Activated T-cell treated with anti-CD3 and anti-CD28 coated beads for 24 hours (primary cell): ENCODE measurements at places on chromosomes 7 and 10.

DNA sequence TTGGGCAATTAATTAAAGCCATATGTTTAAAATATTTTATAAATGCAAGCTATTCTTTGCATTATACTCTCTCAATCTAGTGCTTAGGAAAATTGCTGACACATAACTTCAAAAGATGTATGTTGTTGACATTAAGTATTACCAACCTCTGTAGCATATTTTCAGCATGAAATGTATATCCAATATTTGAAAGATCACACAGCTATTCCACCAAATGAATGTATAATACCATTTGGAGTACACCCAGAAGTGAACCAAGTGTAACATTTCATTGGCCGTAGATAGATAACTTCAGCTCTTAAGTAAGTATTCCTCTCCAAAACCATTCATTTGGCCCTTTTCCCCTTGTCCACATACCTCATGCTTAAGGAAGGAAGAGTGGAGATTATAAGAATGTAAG is 104.6 kb downstream of the HECTD2 start:
- no peak for DNase-seq

DNA sequence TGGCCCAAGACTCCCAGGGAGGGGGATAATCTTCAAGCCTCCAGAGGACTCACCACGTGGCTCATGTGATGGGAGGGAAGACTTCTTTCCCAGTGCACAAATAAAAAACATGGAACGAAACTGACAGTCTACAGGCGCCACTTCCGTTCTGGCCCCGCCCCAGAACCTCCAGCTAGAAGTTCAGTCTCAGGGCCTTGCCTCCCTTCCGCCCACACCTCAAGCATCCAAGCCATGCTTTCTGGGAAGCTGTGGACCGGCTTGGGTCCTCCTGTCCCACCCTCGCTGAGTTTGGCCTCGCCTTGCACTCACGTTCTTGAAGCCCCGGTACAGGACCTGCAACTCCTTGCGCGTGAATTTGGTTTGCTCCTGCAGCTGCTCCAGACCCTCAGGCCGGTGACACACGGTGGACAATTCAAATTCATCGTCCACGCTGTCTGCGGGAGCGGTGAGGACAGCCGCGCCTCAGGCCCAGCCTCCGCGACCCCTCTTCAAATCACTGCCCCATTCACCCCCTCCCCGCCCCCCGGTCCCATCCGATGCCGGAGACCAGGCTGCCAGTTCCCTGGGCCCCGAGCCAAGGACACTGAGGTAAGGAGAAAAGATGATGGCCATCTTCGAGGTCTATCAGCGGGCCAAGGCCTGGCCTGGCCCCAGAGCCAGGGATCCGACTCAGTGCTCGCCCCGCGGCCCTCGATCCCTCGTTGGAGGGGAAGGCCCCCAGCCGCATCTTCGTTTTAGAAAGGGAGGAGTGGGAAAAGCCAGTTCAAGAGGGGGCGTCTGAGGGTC is 10.7 kb upstream of the OGA start:
- no peak for DNase-seq

DNA sequence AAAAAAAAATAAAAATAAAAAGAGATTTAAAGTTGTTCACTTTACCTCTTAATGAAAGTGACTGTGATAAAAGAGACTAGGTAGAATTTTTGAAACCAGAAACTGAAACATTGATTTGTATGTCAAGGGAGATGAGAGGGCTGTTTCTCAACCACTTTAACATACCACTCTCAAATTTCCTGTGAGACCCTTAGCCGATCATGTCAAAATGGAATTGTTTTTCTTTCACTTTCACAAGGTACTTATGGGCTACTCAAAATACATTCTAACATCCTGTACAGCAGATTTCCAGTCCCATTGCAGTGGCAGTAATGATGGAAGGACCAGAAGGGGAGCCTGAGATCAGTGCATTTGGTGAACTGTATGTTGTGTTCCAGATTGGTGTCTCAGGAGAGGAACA is 261.2 kb downstream of the PPP1R3A start:
- DNase-seq = no peak

- no peak for DNase-seq
Observed at GRCh38 chr7:50221028-50221427, 83.5 kb upstream of the IKZF1 start.

- no peak for DNase-seq
Observed at GRCh38 chr7:153354071-153354470, 594.5 kb downstream of the ACTR3B start.

GRCh38 chr10:64444564-64444963 is 923.4 kb downstream of the REEP3 start:
- no peak for DNase-seq

- no peak for DNase-seq
Observed at GRCh38 chr7:70523989-70524351, 608.0 kb upstream of the GALNT17 start.

DNA sequence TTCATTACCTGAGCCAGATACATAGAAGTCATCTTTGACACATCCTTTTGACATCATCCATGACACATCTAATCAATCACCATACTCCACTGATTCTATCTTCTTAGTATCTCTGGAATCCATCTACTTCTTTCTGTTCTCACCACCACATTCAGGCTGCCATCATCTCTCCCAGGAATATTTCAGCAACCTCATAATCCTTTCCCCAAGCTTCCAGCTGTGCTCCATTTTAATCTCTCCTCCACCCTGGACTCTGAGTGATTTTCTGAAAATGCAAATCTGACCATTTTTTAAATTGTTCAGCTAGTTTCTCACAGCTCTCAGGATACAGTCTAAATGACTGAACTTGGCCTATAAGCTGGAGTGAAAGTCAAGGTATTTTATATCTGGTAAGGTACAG is 2.5 kb upstream of the BTRC start:
- no peak for DNase-seq

GRCh38 chr7:43211693-43212092 is 99.2 kb downstream of the HECW1 start:
- no peak for DNase-seq

- DNase-seq = no peak
Observed at GRCh38 chr10:92404612-92405418, 113.8 kb downstream of the MARCHF5 start.

- no peak for DNase-seq
Observed at GRCh38 chr10:78178940-78179339, 145.3 kb downstream of the RPS24 start.

GRCh38 chr10:9239298-9239697 is 1184.8 kb downstream of the GATA3 start:
- no peak for DNase-seq

- no peak for DNase-seq
Observed at GRCh38 chr10:29525762-29526161, 109.0 kb downstream of the SVIL start.

DNA sequence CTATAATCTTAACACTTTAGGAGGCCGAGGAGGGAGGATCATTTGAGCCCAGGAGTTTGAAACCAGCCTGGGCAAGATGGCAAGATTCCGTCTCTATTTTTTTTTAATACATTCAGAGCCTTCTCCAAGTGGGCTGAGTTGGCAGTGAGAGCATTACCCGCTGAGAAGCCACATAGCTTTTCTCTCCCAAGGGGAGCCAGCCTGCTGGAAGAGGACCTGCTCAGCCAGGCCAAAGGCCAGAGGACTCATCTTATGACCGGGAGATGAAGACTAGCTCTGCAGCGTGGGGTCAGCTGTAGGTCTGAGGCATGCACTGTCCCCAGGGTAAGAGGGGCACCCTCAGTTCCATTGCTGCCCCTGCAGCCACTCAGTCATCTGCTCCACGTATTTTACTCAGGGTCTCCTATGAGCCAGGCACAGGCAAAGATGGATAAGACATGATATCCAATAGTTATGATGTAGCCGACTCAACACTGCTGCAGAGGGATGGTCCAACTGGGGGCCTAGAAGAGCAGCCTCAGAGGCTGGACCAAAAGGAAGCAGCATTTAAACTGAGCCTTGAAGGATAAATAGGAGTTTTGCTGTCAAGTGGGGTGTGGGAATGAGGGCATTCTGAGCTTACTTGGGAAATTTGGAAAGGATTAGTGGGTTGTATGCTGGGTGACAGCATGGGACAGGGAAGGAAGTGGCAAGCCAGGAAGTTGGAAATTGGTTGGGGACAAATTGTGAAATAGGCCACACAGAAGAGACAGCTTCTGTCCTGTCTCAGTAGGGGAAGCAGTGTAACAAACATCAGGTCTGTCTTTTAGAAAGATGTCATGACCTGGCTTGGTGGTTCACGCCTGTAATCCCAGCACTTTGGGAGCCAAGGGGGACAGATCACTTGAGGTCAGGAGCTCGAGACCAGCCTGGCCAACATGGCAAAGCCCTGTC is 1.6 kb upstream of the MARVELD1 start:
- DNase-seq = no peak

DNA sequence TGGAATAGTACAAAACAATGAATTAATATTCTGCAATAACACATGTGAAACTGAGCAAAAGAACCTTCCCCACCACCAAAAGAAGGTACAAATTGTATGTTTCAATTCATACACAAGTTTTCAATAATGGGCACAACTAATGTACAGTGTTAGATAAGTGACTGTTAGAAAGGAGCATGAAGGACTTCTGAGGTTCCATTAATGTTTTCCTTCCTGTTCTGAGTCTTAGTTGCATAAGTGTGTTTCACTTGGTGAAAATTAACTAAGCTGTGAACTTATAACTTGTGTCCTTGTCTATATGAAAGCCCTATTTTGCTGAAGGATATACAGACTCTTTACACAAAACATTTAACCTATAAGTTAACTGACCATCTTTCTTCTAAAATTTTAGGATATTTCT is 8.2 kb downstream of the GSAP start:
- no peak for DNase-seq

DNA sequence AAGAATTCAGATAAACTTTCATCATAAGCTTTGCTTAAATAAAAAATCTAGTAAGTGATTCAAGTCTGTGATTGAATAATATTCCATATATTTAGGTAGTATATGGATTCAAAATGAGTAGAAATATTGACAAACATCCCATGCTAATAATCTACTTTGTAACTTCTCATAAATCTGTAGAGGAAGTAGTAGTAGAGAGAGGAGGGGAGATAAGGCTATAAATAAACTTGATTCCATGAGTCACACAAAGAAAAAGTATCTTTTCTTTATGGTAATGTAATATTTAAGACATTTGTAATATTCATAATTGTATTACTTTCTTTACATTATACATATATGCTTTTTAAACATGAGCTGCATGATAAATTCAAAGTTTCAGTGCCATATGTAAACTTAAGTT is 25.6 kb upstream of the CD36 start:
- DNase-seq = no peak

GRCh38 chr10:14062528-14063260 is 268.0 kb downstream of the FRMD4A start:
- DNase-seq = no peak

DNA sequence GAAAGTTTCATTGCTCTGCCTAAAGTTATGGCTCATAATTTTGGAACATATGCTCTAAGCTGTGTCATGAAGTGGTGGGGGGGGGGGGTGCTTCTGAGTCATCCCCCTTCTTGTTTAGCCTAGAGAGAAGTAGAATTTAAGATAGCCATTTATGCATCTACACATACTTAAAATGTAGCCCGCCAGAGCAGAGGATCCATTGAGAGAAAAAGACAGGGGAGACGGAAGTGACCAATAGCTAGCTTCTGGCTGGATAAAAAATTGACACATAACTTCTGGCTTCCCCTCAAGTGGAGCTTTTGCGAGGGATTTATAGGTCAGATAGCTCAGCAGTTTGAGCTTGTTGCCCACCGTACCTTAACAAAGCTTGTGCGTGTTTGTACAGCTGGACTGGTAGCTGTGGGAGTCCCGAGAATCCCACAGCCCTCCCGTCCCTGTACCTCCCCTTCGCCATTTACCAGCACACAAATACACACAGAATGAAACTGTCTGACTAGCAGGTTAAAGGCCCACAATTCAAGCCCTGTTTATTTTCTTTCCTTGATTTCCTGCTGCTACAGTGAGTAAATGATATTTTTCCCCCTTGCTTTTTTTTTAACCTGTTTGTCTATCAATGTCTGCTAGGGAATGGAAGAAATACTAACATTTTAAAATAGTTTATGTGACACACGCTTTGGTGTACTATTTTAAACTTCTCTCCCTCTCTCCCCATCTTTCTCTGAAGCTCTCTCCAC is 232.6 kb upstream of the FERD3L start:
- DNase-seq = no peak

DNA sequence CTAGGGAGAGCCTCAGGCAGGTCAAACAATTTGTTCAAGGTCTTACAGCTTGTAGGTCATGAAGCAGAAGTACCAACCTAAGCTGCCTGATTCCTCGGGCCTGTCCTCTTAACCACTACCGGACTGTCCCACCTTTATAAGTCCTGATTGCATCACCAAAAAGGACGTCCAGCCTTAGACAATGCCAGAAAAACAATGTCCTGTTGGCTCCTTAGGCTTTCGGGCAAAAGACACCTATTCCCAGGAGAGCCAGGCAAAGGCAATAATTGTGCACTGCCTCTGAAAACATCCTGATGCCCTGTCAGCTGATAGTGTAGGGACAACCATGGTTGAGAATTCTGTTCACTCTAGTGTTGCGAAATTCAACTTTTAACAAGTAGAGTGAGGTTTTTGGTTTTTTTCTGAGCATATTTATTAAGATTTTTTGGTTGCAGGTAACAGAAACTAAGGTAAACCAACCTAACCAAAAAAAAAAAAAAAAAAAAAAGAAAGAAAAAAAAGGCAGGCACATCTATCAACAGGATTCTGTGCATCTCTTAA is 40.5 kb downstream of the CDHR3 start:
- DNase-seq = no peak

- no peak for DNase-seq
Observed at GRCh38 chr7:1883031-1883761, 213.1 kb downstream of the ELFN1 start.

DNA sequence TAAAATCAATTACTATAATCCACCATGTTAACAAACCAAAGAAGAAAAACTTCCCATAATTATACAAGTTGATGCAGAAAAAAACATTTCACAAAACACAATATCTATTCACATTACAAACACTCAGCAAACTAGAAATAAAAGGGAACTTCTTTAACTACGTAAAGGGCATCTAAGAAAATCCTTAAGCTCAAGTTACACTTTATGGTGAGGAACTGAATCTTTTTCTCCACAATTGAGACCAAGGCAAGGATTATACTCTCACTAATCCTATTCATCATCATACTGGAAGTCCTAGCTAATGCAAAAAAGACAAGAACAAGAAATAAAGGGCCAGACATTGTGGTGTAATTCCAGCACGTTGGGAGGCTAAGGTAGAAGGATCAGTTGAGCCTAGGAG is 159.9 kb downstream of the ZNF365 start:
- DNase-seq = no peak

DNA sequence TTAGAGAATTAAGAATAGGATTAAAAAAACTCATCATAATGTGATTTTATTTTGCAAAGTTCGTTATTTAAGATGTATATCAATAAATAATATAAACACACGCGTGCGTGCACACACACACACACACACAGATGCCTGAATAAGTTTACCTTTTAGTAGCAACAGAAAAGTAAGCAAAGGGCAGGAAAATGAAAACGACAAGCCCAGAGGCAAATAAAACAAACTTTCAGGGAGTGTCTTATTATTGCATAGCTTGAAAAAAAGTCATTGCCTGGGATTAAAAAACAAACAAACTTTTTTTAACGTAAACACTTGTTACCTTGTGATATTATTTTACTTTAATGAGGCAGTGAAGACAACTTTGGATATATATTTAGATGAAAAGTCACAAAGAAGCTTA is 226.4 kb downstream of the BAMBI start:
- no peak for DNase-seq

GRCh38 chr10:31345886-31346285 is 26.9 kb downstream of the ZEB1 start:
- no peak for DNase-seq

- DNase-seq = no peak
Observed at GRCh38 chr10:82282782-82283456, 407.9 kb downstream of the NRG3 start.

GRCh38 chr7:78111386-78111785 is 312.8 kb downstream of the PHTF2 start:
- DNase-seq = no peak
